ENCODE measurements at places on chromosomes 6 and 20.

- no peak for DNase-seq
Measured at GRCh38 chr20:17097603-17098002, 129.2 kb upstream of the PCSK2 start.

DNA sequence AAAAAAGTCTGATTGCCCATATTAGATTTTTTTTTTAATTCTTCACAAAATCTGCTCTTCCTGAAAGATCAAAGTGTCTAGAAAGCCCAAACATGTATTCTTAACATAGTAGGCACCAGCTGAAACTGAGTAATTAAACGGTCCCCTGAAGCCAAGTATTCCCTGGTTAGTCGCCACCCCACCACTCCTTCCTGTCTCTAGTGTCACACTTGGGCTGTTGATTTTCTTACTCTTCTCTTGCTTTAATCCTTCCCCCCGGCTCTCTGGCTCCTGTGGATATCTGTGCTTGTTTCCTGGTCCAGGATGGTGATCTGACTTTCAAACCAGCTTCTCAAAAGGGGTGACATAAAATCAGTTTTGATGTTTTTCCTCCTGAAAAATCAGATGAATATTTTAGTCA, 162.9 kb downstream of the QKI start:
- no peak for DNase-seq

GRCh38 chr20:17531665-17532025, 466 bp upstream of the BFSP1 start:
- no peak for DNase-seq

DNA sequence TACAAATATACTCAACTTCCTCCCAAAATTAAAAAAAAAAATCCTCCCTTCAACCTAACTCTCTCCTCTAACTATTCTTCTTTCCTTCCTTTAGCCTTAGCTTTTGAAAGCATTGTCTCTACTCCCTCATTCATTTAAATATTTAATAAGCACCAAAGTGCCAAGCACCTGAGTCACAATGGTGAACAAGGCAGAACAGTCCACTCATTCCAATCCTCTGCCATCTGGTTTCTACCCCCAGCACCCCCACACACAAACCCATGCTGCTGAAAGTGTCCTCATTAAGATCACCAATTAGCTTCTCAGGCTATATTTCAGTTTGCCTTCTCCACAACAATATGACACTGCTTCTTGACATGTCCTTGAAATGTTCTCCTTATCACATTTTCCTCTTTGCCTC, 76.3 kb downstream of the DTNBP1 start:
- DNase-seq, result peak; percentile 36

GRCh38 chr20:45323731-45324130, 15.6 kb upstream of the MATN4 start:
- no peak for DNase-seq

GRCh38 chr6:15365273-15365687, 119.4 kb downstream of the JARID2 start:
- DNase-seq, result peak; percentile 71

GRCh38 chr6:117440706-117441525, 15.2 kb upstream of the ROS1 start:
- no peak for DNase-seq

DNA sequence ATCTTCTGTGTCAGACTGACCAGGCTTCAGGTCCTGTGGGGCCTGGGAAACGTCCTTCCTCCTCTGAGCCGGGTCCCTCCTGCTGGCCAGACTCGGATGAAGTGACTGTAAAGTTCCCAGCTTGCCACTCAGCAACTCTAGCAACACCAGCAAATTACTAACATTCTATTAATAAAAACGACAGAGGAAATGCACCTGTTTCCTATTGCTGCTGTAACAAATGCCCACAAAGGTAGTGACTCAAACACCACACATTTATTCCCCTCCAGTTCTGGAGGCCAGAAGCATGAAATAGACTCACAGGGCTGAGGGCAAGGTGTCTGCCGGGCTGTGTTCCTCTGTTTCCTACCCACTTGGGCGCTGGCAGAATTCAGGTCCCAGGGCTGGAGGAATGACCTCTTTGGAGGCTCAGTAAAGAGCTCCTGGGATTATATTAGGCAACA, 48.8 kb downstream of the CTCFL start:
- no peak for DNase-seq

DNA sequence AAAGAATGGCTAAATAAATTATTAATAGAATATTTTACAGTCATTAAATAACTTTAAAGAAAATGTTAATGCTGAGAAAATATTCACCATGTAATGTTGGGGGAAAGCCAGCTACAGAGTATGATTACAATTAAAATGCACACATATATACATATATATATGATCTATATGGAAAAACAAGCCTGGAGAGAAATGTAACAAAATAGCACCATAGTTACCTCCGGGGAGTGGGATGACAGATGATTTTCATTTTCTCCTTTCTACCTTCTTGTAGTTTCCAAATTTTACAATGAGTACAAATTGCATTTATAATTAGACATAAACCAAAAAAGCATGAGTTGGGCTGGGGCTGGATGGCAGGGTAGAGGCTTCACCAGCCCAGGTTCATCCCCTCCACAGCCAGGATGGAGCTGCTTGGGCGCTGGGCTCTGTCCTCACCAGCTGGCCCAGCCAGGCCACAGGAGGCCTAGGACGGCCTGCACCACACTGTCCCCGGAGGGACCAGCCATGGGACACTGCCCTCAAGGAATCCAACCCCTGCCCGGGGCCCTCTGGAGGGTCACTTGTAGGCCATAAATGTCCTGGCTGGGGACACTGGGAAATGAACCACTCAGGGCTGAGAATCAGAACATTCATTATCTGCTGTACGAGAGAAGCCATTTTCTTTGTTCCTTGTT, 10.3 kb downstream of the C20orf203 start:
- no peak for DNase-seq

GRCh38 chr6:103122766-103123601, 1729.5 kb downstream of the GRIK2 start:
- DNase-seq, result peak; percentile 52

DNA sequence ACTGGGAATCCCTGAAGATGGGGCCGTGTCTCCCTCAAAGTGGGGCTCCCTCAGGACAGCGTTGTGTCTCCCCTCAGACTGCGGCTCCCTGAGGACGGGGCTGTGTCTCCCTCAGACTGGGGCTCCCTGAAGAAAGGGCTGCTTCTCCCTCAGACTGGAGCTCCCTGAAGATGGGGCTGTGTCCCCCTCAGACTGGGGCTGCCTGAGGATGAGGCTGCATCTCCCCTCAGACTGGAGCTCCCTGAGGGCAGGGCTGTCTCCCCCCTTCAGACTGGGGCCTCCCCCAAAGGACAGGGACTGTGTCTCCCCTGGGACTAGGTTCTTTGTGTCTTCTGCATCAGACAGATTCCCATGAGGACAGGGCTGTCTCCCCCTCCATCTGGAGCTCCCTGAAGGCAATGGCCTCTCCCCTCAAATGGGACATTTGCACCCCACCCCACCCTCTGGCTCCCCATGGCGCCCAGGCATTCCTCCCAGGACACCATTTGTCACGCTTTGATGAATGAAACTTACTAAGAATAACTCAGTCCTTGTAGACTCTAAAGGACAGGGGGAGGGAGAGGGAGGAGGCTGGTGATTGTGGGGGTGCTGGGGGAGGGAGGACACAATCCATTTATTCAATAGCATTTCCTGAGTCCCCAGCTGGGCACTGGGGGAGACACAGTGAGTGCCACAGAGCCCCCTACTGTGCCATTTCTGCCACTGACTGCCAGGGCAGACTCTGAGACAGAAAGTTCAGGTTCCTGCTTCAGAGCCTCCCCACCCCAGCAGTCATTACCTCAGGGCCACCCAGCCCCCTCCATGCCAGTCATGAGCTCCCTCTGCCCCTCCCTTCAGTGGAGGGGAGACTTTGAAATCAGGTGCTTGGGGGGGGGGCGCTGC, 122.4 kb downstream of the MRPL14 start:
- DNase-seq, result peak; percentile 29

DNA sequence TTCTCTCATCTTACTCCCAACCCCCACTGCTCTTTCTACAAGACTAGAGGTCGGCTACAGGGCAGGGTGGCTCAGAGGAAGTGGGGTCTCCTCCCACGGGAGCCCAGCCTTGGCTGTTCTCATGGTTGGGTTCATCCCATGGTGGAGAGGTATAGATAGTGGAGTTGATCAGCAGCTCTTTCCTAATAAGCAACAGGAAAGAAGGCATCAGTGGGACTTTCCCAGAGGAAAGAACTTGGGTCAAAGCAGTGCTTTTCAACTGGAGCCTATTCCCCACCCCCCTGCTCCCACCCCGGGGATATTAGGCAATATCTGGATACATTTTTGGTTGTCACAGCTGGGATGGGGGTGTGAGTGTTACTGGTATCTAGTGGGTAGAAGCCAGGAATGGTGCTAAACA, 200.9 kb downstream of the NFATC2 start:
- no peak for DNase-seq

GRCh38 chr6:138640028-138640427, 133.5 kb upstream of the CCDC28A start:
- DNase-seq, result no peak

- DNase-seq, result no peak
Measured at GRCh38 chr6:129188795-129189194, 305.9 kb downstream of the LAMA2 start.

GRCh38 chr20:63976980-63977738, 2.3 kb downstream of the SAMD10 start:
- no peak for DNase-seq

DNA sequence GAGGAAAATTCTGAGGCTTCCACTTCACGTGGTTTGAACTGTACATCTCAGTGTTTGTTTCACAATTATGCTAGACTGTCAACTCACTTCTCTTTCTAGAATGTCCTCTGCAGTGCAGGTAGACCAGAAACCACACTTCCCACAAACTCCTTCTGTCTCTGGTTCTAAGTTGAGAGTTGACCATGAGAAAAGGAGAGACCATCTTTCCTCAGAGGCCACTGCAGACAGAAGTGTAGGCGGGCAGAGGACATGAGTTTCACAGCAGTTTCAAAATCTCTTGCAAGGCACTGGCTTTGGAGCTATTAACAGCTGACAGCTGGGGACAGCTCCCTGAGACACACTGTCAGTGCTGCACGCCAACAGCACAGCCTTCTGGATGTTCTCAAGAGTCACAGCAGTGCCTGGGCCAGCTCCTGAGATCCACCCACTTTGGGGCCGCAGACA, 55.4 kb upstream of the MOXD1 start:
- no peak for DNase-seq

- no peak for DNase-seq
Measured at GRCh38 chr20:58228103-58228483, 360 bp downstream of the ANKRD60 start.

DNA sequence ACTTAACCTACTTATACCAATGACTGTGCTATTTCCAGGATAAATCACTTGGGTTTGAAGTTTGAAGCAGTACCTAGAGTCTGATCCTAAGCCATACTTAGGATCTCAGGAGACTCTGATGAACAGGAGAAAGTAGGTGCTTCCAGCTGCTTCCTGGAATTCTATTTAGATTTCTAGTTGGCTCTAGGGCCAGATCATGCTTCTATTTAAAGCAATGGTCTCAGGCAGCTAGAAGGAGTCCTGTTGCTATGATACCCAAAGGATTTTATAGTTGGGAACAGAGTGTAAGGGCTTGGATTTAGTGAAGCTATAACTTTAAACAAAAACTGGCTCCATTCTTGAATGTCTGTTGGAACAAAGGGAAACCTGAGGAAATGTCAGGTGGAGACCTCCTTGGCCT, 52.4 kb upstream of the TINAG start:
- DNase-seq, result no peak

- DNase-seq, result no peak
Measured at GRCh38 chr6:84358581-84358980, 131.1 kb upstream of the CEP162 start.

- no peak for DNase-seq
Measured at GRCh38 chr20:49831770-49832631, 19.4 kb downstream of the SLC9A8 start.

Data from activated CD4-positive, alpha-beta T cell treated with anti-CD3 and anti-CD28 coated beads for 36 hours (primary cell).